ENCODE measurements at places on chromosomes 4 and X.

GRCh38 chr4:99166544-99166943 lies 22.4 kb upstream of the ADH4 start:
- DNase-seq: no peak

- no peak for DNase-seq
These were observed 77.0 kb downstream of the FBXW7 start for GRCh38 chr4:152458801-152459302.

GRCh38 chrX:103343105-103343504 lies 13.1 kb downstream of the TCEAL7 start:
- DNase-seq: peak; percentile 74

DNA sequence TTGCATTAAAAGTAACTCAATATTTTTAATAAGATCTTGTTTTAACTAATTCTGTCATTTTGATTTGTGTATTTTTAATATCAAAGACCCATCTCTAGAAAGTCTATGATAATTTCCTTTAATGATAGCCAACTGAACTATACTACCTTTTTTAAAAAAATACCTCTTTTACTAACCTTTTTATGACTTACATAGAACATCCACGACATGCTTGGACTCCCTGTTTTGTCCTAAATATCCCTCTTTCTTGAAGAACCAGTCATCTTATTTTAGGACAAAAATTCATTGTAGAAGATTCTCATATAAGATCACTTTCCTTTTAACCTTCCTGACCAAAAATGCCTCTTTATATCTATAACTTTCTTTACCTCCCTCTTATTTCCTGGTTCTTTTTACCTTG lies 76.8 kb upstream of the GC start:
- peak; percentile 49 for DNase-seq

- peak; percentile 74 for DNase-seq
These were observed 11.8 kb upstream of the ZNF630 start for GRCh38 chrX:48083212-48083611.

DNA sequence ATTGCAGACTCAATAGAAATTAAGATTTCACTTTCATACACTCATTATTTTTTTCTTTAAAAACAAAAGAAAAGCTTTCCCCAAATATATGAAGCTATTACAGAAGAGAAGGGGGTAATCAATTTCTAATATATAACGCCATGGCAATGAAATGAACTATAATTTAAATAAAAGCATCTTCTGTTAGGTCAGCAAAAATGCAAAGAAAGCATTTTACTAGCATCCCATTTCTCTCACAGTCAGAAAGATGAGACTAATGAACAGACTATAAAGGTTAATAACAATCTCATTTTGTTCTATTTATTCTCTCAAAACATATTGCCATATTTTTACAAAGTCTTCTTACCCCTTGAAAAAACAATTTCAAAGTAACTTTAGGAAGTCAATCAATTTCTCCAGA lies 89.0 kb downstream of the TRIML1 start:
- no peak for DNase-seq

- no peak for DNase-seq
These were observed 20.7 kb downstream of the PRKG2 start for GRCh38 chr4:81194286-81194685.

DNA sequence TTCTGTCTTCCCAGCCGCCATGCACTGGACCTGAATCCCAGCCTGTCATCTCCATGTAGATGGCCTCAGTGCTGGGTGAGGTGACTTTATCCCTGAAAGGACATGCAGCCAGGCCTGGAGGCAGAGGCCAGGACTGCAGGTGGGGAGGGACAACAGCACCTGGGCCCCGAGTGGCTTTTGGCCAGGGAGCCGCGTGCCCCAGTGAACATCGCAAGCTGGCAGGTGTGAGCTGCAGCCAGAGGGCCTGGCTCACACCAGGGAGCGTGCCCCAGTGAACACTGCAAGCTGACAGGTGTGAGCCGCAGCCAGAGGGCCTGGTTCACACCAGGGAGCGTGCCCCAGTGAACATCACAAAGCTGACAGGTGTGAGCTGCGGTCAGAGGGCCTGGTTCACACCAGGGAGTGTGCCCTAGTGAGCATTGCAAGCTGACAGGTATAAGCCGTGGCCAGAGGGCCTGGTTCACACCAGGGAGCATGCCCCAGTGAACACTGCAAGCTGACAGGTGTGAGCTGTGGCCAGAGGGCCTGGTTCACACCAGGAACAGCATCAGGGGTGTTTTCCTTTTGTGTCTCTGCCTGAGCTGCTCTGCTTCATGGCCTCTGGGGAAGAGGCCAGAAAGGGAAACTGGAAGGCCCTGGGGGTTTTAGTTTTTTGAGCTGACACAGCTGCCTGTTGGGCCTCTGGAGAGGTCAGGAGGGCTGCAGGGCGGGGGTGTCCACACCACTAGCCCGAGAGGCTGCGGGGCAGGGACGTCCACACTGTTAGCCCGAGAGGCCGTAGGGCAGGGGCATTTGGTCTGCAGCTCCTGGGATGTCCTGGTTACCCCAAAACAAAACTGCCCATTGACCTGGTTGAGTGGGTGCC lies 22.7 kb upstream of the PSAPL1 start:
- DNase-seq: no peak

GRCh38 chr4:180581061-180581460 lies 1662.1 kb upstream of the TENM3 start:
- DNase-seq: no peak

GRCh38 chr4:93788712-93789111 lies 39.8 kb upstream of the ATOH1 start:
- DNase-seq: no peak

GRCh38 chrX:136780241-136780640 lies 491 bp downstream of the ARHGEF6 start:
- no peak for DNase-seq

DNA sequence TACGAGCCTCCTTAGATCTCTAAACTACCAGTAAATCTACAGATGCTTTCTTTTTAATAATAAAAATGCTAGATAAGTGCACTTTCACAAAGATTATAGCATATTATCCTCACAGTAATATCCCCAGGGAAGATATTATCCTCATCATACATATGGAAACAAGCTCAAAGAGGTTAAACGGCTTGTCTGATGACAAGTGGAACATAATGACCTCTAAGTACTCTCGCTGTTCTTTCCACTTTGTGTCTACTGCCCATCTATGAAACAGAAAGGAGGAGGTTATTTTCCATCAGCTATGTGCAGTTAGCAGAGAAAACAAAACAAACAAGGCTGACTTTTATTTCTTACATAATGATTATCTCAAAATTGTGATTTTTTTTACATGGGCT lies 42.8 kb upstream of the PRDM8 start:
- no peak for DNase-seq

DNA sequence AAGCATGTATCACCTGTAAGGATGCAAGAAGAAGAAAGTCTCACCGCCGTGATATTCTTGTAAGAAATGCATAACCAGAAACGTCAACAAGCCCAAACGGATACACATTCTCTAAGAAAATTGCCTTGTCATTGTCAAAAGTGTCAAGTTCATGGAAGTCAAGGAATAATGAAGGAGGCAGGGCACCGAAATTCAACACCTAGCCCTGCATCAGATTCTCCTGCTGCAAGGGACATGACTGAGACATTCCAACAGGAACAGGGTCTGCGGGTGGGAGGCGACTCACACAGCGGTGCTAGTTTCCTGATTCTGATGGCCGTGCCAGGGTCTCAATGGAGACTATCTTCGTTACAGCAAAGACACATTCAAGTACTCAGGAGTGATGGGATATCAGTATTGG lies 26.7 kb downstream of the IRF2 start:
- DNase-seq: peak; percentile 86

DNA sequence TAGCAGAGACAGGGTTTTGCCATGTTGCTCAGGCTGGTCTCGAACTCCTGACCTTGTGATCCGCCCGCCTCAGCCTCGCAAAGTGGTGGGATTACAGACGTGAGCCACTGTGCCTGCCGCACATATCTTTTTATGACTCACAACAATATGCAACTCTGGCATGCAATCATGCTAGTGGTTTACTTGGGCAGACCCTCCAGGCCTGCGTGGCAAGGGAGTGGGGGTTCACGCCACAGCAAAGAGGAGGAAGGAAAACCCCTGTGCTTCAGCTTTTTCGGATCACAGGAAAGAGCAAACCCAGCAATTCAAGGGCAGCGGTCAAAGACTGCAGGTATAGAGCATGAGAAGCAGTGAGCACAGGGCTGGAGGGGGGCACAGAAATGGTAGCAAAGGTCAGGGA lies 48.3 kb upstream of the CD99 start:
- no peak for DNase-seq
